ENCODE measurements at places on chromosomes 13 and 19.

- no peak for DNase-seq
Observed at GRCh38 chr19:15398501-15399233, 19.1 kb upstream of the AKAP8 start.

GRCh38 chr13:21243045-21243897 is 66.8 kb downstream of the MRPL57 start:
- DNase-seq, result no peak

- no peak for DNase-seq
Observed at GRCh38 chr13:27997904-27998522, 9.5 kb upstream of the URAD start.

GRCh38 chr19:16897856-16898161 is 9.0 kb downstream of the F2RL3 start:
- no peak for DNase-seq

GRCh38 chr19:30340771-30341561 is 31.2 kb upstream of the ZNF536 start:
- DNase-seq, result no peak

DNA sequence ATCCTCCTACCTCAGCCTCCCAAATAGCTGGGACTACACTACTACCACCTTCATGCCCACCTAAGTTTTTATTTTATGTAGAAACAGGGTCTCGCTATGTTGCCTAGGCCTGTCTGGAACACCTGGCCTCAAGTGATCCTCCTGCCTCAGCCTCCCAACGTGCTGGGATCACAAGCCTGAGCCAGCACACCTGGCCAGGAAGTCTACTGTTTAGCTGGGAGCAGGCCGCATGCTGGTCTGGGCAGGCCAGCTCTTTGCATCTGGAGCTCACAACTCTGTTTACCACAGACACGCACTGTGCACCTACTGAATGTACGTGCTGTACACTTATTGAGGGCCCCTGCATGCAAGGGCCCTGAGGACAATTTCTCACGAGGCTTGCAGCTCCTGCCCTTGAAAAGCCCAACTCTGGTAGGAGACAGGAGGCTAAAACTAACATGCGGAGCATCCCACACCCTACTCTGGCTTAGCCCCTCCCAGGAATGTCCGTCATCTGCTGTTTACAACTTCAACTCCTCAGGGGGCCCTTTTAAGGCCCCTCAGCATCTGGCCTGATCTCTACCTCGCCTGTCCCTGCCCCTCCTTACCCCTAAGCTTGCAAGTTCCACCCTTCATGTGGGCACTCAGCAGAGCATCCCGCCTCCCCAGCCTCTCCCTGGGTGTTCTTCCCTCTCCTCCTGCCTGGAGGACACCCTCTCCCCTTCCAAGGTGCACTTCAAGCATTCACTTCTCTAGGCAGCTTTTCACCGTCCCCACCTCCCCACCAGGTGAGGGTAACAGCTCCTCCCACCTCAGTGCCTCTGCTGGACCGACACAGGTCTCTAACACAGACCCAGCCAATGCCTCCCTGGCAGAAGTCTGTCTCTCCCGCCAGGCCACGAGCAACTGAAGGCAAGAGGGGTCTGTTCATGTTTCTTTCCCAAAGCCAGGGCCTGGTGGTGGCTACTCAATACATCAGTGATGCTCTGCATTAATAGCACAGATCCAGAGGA is 114.2 kb upstream of the UQCRFS1 start:
- no peak for DNase-seq

- DNase-seq, result no peak
Observed at GRCh38 chr13:36666477-36667229, 7.2 kb upstream of the SERTM1 start.

DNA sequence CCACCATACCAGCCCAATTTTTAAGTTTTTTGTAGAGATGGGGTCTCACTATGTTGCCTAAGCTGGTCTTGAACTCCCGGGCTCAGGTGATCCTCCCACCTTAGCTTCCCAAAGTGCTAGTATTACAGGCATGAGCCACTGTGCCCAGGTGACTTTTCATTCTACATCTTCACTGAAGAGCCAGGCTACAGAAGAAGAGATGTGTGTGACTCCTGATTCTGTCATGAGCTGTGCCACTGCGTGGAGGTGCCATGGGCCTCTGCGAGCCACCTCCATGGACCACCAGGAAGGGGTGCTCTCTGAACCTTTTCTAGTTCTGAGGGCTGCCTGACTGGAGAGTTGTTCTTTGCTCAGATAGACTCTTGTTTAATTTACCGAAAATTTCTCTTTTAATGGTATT is 56.6 kb upstream of the RANBP3 start:
- DNase-seq, result no peak

DNA sequence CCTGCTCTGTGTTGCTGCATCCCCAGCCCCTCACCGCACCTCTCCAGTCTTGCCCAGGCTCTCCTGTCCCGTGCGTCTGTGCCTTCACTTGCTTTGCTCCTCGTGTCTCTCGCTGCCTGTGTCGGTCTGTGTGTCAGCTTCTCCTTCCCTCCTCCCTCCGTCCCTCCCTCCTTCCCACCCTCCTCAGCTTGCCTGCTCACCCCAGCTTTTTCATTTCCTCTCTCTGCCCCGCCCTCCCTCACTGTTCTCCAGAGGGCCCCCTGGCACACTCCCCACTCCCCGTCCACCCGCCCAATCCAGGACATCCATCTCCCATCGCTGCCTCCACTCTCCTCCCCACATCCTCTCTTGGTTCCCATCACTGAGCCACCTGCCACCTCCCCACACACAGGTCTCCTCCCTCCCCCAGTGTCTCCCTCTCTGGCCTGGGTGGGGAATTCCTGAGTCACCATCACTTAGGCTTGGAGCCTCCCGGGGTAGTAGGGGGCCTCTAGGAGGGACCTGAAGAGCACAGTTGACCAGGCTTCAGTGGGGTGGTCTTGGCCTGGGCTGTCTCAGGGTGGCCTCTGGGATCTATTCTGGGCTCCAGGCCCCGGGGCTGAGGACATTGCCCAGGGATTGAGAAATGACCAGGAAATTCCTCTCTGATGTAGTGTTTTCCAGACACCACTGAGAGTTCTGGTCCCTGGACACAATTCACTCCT is at the start of gene PTGIR:
PTGIR (minus strand) TSS at position 132 of the 704 bp plus-strand sequence. CDS start 864 bp downstream, outside the sequence.
- DNase-seq, result no peak

DNA sequence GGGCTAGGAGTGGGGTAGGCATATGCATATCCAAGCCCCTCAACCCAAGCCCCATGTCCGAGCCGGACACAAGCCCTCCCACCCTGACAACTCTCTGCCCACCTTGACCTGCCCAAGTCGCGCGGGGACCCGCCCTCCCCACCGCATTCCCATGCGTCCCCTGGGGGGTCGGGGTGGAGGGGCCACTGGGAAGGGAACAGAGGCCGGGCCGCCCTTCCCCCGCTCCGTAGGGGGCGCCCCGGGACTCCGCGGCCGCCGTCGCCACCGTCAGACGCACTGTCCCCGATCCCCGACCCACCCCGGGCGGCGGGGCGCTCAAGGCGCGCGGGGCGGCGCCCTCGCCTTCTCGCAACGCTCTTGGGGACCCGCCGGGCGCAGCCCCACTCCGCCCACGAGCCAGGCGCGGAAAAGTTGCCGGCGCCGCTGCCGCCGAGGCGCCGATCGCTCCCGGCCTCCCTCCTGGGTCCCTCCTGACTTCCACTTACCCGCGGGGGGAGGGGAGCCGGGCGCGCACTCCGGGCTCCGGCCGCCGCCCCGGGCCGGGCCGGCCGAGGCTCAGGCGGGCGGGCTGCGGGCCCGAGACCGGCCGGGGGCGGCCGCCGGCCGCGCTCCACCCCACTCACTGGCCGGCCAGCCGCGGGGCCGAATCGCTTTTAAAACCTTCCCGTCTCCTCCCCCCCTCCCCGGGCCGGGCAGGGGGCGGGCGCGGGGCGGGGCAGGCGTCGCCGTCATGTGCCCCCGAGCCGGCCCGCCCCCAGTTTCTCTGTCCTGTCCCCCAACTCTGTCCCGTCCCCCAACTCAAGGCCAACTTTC is 34.4 kb upstream of the NANOS3 start:
- peak; percentile 59 for DNase-seq
